ENCODE measurements at places on chromosomes 16 and 17. TPM values are rescaled to one million over a fixed set of nuclear protein-coding genes. Genes with fewer than 3 reads are reported as not detected.

METTL2A gene
- 24.3 TPM for total RNA-seq

MMP15 gene
- total RNA-seq: 2.6 TPM

KRTAP4-5 gene
- total RNA-seq: not detected

EVPLL gene
- total RNA-seq: not detected

MARCHF10 gene
- 0.27 TPM for total RNA-seq

CES5A gene
- not detected for total RNA-seq

HLF gene
- 1.4 TPM for total RNA-seq

LRRC75A gene
- total RNA-seq: 5.2 TPM

KDM6B gene
- total RNA-seq: 21.6 TPM

TBC1D3K gene
- total RNA-seq: not detected

DRC3 gene
- total RNA-seq: 5.6 TPM

CTRL gene
- 3.9 TPM for total RNA-seq

TSPAN10 gene
- total RNA-seq: 0.46 TPM

MYH1 gene
- total RNA-seq: not detected

ACSM2A gene
- total RNA-seq: 1.9 TPM

C17orf78 gene
- total RNA-seq: 0.05 TPM

ATP2A1 gene
- 5.1 TPM for total RNA-seq

CES4A gene
- total RNA-seq: 23.4 TPM

RGS11 gene
- total RNA-seq: 2.5 TPM

SLC6A2 gene
- total RNA-seq: 0.38 TPM

ZPBP2 gene
- not detected for total RNA-seq

ZNF785 gene
- 11.4 TPM for total RNA-seq

KRT9 gene
- total RNA-seq: 0.13 TPM

PLEKHM1 gene
- 6.8 TPM for total RNA-seq

EPX gene
- total RNA-seq: 0.36 TPM

Measured in motor neuron (in vitro differentiated cells).